ENCODE measurements at places on chromosomes 11 and 22. TPM values are rescaled to one million over a fixed set of nuclear protein-coding genes. Genes with fewer than 3 reads are reported as not detected.

The PRR33 gene
- total RNA-seq: not detected

GRCh38 chr22:32996702-32997101 is 61.5 kb downstream of the SYN3 start:
- DNase-seq: no peak

DNA sequence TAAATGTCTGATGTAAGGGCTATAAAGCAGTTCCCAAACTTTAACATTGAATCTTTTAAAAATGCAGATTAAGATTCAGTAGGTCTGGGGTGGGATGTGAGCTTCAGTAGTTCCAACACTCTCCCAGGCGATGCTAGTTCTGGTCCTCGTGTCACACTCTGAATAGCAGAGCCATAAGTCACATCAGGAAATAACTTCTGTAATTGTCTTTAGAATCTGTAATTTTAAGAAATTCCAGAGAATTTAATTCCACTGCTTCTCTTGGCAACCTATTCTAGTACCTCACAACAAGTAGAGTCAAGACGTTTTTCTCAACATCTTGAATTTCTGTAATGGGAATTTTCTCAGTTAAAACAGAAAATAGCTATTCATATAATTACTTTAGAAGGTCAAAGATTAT is 223.1 kb downstream of the TMEM135 start:
- DNase-seq: no peak

DNA sequence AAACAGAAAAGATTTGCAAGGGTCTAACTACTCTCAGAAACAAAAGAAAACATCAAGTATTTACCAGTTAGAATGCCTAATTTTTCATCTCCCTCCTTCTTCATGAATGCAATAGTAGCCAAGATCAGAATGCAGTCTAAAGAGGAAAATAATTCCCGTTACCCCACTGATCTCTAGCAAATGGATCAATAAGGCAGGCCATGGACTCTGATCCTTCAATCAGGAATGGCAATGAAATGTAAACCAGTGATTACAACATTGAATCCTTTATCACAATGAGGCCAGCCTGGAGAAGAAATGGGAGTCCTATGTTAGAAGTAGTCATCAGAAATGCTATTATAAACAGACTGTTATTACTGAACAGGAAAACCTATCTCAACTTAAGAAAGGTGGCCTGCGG is 106.6 kb downstream of the APOL5 start:
- no peak for DNase-seq

DNA sequence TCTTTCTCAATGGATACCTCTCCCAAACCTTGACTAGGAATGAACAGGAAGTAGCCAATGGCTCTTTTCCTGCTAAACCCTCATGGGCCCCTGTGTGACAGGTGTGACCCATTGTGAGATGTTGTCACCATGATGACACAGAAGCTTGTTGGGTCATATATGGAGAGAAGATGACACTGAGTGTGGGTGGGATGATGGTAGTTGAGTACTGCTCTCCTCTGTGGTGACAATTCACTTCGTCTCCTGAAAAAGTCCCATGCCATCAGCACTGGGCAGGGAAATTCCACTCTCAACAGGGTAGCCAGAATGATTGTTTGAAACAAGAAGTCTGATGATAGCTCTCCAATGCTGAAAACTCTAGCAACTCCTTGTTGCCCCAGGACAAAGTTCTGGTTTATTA is 94.0 kb upstream of the SEZ6L start:
- DNase-seq: no peak

Data from activated CD8-positive, alpha-beta memory T cell treated with anti-CD3 and anti-CD28 coated beads, Interleukin-2, amount 10 ng/mL, durations not matched to agents 7 days and 5 days (primary cell).